Stimulated activated CD8-positive, alpha-beta memory T cell treated with anti-CD3 and anti-CD28 coated beads, Interleukin-7, amount 100 ng/mL, for 1 hour (primary cell): ENCODE measurements at places on chromosomes 4 and X.
A peak's percentile ranks its signal among the peaks of the same experiment; 100 is the strongest.

- no peak for DNase-seq
Observed at GRCh38 chrX:18034945-18035344, 173.8 kb upstream of the RAI2 start.

- DNase-seq: no peak
Observed at GRCh38 chr4:108360754-108361445, 192.2 kb upstream of the LEF1 start.

GRCh38 chr4:17511051-17511450, 839 bp downstream of the QDPR start:
- DNase-seq: no peak

- DNase-seq: no peak
Observed at GRCh38 chrX:57528670-57529255, 63.0 kb upstream of the ZXDB start.

DNA sequence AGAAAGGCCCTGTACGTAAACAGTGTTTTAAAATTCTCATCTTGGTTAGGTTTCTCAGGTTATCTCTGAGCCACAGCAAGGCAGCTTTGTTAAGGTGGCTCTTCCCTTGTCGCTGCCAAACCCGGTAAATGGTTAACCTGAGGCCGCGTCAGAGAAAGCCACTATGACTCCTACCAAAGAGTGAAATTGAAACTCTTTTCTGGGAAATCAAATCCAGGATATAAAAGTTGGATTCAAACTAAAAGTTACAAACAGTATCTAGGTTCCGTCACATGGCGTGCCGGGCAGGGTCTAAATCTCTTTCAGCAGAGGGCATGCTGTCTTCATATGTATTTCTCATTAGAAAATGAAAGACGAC, 433 bp downstream of the MMAA start:
- no peak for DNase-seq

DNA sequence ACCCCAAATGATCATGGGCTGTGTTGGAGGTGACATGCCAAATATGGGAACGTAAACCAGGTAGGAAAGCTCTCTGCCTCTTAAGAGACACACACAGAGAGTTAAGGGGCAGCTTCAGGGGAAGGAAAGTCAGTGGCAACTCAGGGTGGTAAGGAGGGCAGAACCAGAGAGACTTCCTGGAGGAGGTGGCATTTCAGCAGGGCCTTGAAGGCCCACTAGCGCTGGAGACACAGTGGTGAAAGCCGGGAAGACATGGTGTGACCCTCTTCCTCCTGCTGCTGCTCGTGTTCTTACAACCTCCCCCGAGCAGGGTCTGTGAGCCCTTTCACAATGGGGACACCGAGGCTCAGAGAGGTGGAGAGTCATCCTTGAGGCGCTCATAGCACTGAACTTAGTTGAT, 68.2 kb downstream of the SORCS2 start:
- DNase-seq: no peak

- DNase-seq: no peak
Observed at GRCh38 chr4:74547042-74547441, 102.1 kb downstream of the AREG start.

GRCh38 chr4:38131371-38132091, 171.3 kb downstream of the PTTG2 start:
- DNase-seq: peak; percentile 35

- peak; percentile 39 for DNase-seq
Observed at GRCh38 chr4:70704215-70704930, 16.0 kb downstream of the UTP3 start.

- no peak for DNase-seq
Observed at GRCh38 chrX:41001327-41001726, 83.9 kb upstream of the USP9X start.

DNA sequence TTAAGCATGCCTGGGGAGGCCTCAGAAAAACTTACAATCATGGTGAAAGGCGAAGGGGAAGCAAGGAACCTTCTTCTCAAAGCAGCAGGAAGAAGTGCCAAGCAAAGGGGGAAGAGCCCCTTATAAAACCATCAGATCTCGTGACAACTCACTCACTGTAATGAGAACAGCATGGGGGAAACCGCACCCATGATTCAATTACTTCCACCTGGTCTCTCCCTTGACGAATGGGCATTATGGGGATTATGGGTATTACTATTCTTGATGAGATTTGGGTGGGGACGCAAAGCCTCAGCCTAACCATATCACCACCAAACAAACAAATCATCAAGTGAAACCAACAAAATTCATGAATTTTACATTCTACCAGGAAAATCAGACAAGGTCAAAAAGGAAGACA, 76.7 kb upstream of the TAB3 start:
- DNase-seq: no peak

DNA sequence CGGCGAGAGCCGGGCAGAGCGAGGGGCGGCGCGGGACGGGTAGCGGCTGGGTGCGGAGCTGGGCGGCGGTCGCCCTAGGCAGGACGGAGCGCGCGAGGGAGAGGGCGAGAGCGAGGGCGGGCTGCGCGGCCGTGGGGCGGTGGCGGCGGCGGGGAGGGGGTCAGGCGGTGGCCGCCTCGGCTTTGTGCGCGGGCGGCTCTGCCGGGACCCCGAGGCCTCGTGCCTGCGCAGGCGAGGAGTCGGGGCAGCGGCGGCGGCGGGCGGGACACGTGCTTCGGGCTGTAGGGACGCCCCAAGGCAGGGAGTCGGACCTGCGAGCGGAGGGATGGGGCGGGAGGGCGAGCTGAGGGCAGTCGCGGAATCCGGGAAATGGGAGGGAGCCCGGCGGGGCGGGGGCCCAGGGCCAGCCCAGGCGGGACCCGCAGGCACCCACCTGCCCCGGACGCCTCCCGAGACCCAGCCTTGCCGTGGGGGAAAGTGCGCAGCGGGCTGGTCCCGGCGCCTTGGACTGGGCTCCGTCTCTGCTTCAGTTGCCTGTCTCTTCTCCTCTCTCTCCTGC, 465 bp downstream of the BMPR1B start:
- DNase-seq: no peak

DNA sequence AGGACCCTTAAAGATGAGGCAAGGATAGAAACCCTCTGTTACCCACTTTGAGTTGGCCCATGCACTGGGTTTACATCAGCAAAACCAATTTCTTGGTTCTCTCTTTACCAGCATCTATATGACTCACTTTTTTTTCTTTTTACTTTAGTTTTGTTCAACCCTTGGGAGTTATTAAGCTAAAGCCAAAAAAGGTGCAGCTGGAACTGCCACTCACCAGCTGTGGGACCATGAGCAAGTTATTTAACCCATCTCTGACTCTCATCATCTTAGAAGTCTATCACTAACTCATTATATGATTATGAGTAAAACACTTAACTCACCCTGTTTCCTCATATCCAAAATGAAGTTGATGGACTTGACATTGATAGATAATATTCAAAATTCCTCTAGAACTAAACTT, 53.4 kb downstream of the GABRB1 start:
- DNase-seq: no peak

- no peak for DNase-seq
Observed at GRCh38 chr4:125801373-125801772, 486.6 kb downstream of the FAT4 start.

- DNase-seq: no peak
Observed at GRCh38 chr4:162732876-162733275, 433.8 kb downstream of the NAF1 start.

DNA sequence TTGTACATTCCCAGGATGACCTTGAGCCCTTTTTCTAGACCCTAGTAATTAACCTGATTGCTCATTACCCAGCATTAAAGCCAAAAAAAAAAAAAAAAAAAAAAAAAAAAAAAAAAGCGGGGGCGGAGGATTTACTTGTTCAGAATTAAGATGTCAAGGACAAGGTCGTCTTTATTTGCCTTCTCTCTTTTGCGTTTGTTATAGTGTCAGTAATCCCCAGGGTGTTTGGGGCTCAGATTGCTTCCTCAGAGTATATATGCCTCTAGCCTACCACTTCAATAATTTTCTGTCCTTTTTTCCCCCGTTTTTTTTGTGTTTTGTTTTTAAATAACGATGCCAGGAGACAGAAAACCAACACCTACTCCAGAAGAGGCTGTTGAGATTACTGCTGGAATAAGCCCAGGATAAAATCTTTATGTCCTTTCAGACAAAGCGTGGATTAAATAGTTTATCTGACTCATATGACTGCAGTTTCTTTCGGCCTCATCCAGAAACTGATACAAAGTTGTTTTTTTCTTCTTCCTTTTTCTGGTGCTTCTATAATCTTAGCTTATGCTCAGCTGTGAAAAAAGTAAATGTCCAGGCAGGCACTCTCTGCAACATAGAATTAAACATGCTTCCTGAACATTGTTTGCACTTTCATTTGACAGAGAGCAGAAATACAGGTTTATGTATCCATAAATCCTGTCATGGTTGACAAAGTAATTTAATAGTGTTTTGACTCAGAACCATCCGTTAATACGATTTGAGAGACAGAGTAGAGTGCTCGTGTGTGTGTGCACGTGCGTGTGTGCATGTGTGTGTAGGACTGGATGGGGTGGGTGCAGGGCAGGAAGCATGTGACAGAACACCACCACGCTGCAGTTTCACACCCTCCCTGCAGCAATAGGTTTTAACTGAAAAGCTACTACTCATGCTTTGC, 138.6 kb downstream of the AFF1 start:
- no peak for DNase-seq

DNA sequence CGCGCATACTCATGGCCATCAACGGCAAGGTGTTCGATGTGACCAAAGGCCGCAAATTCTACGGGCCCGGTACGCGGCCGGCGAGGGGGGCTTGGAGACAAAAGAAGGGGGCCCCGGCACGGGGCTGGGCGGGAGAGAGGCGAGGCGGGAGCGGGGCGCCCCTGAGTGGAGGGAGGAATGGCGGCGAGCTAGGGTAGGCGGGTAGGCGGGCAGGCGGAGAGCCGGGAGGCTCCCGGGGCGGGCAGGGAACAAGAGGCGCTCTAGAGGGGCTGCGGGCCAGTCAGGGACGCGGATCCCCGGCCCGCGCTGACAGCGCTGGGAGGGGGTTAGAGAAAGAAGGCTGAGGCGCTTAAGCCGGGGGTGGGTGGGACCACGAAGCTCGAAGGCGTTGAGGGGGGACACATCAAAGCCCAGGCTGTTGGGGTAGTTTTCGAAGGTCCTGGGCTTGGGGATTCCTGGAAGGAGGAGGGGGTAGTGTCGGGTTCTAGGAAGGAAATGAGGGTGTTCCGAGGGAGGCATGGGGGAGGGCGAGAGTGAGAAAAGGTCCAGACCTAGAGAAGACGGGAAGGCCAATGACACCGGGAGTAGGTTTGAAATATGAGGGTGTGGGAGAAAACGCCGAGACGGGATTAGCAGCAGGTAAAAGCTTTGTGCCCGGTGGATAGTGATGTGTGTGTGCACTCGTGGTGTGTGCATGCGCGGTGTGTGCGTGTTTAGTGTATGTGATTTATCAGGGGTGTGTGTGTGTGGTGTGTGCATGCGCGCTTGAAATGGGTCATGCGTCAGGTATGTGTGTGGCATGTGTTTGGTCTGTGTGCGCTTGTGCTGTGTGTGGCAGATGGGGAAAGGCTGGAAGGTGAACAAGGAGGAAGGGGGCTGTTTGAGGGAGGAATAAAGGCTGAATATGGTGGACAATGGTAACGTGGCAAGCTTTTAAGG, 807 bp downstream of the PGRMC1 start:
- peak; percentile 0 for DNase-seq

DNA sequence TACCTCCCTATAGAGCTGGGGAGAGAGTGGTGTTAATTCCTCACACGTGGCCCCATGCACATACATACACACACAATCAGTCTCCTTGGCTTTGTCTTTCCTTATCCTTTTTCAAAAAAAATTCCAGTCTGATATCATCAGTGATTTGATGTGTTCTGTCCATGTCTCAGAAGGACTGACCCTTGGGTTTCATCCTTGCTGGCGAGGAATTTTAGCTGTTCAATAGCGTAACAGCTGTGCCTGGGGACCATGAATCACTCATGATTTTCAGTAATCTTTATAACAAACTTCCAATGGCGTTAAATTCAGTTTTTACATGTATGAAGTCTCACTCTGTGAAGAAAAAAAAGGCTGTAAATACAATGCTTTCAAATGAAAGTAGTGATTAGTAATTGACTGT, 204.6 kb downstream of the RBMX2 start:
- no peak for DNase-seq

DNA sequence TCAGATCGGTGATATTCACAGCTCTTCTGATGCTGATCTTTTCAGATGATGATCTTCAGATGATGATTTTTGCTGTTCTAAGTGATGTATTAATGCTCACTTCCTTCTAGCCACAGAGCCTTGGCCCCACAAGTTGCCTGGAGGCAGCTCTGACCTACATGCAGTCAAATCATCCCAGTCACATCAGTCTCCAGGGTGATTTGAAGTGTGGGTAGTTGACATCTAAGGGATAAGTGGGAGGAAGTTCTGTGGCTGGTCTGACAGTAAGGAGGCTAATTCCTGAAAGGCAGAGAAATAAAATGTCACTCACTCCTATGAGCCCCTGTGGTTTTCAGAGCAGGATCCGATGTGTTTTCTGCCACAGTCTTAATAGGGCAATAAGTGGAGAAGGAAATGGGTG, 79.8 kb upstream of the RPL34 start:
- no peak for DNase-seq

DNA sequence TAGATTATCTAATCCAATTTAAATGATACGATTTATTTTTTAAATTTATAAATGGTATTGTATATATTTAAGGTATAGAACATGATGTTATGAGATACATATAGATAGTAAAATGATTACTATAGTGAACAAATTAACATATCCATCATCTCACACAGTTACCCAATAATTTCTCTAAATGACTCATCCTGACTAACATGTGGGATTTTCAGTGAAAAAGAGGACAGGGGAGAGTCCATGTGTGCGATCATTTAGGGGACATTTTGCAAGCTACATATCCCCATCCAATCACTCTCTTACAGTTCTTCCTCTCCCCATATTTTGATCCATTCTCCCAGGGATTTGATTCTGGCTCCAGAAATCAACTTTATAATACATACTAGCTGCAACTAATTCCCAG, 88.2 kb downstream of the ABCB7 start:
- no peak for DNase-seq

GRCh38 chr4:127783955-127784770, 2.0 kb downstream of the HSPA4L start:
- no peak for DNase-seq

GRCh38 chrX:9482837-9483236, 18.0 kb downstream of the TBL1X start:
- no peak for DNase-seq

GRCh38 chr4:38382520-38382919, 281.5 kb upstream of the KLF3 start:
- DNase-seq: no peak

DNA sequence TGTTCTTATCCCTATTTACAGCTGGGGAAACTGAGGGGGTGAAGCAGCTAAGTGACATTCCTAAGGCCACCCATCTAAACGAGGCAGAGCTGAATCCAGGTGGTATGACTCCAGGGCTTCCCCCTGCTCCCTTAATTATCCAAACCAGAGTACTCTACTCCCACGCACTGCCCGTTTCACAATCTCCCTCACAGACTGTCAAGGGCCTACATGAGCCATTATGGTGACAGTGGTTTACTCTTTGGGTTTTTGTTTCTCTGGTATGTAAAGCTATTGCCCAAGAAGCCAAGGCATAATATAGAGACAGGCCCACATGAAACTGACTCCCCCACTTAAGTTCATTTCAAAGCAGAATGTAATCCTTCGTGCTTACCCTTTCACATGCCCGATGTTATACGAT, 95.1 kb downstream of the NHS start:
- DNase-seq: no peak
